ENCODE measurements at places on chromosomes 12 and 14.
A peak's percentile ranks its signal among the peaks of the same experiment; 100 is the strongest.

- DNase-seq, result no peak
These were observed 37.1 kb downstream of the MDM2 start for GRCh38 chr12:68844788-68845695.

DNA sequence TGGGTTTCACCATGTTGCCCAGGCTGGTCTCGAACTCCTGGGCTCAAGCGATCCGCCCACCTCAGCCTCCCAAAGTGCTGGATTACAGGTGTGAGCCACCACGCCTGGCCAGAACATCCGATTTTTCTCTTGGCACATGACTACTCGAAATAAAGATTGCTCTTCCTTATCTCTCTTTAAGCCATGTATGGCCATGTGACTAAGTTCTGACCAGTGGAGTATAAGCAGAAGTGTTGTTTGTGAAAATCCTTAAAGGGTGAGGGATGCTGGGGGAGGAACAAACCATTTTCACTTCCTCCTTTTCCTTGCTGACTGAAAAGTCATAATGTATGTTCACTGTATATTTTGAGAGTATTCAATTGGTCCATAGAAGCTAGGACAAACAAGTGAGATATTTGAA, 50.7 kb upstream of the ATF7IP start:
- no peak for DNase-seq

GRCh38 chr12:14442221-14442881, 76.9 kb downstream of the ATF7IP start:
- no peak for DNase-seq

GRCh38 chr14:94816113-94816512, 46.2 kb upstream of the GSC start:
- no peak for DNase-seq

- DNase-seq, result no peak
These were observed 9.0 kb downstream of the LPAR5 start for GRCh38 chr12:6626654-6627283.

DNA sequence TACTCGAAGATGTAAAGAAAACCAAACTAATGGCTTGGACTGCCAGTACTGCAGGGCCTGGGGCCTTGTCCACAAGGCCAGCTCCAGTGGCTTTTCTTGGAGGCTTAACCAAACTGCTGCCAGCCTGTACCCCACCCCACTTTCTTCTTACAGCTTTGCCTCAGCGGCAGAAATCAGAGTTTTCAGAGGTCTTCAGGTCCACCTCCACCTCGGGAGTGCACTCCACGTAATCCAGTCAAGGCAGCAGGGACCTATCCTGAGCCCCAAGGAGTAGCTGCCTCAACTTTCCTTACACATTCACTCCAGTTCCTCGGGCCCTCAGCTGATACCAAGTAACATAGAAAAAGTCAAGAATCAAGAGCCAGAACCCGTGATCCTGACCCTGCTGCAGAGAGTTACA, 19.6 kb downstream of the PRMT8 start:
- no peak for DNase-seq

GRCh38 chr12:4203772-4204376, 69.7 kb upstream of the CCND2 start:
- no peak for DNase-seq

- DNase-seq, result no peak
These were observed 21.1 kb upstream of the ADAM20 start for GRCh38 chr14:70555890-70556289.

- no peak for DNase-seq
These were observed 67.6 kb downstream of the RALGAPA1 start for GRCh38 chr14:35741345-35742031.

GRCh38 chr14:41899416-41899815, 292.7 kb downstream of the LRFN5 start:
- no peak for DNase-seq

- DNase-seq, result no peak
These were observed 6.7 kb downstream of the CLEC12A start for GRCh38 chr12:9977916-9978315.

DNA sequence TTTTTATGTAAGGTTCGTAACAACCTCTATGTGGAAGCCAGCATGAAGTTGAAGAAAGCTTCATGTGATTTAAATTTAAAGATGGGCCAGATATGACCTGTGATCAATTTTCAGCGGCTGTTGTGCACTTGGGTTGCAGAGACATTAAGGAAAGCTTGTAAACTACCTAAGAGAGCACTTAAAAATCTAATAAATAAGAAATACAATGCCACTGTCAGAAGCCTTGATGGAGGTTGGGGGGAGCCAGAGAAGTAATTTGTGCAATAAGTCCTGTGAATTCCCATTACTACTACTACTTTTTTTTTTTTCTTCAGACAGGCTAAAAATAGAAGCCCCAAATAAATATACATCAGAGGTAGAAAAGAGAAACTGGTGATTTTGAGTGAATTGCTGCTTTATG, 30.3 kb upstream of the SLC24A4 start:
- no peak for DNase-seq

DNA sequence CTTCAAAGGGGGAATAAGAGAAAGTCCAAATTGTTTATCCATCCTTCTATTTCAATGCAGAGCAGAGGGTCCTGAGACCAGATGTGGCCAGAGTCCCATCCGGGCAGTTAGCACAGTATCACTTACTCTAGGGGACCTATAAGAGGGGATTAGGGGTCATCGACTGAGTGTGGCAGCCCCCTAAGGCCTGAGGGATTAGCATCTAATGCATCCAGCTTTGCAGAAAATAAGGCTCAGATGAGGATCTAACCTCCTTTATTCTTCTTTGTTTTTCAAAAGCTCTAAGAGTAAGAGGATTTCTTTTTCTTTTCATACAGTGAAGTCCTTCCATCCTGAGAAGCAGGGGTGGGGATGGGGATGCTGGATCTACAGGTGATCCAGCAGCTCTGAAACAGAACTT, 43.5 kb downstream of the NEUROD4 start:
- DNase-seq, result no peak

DNA sequence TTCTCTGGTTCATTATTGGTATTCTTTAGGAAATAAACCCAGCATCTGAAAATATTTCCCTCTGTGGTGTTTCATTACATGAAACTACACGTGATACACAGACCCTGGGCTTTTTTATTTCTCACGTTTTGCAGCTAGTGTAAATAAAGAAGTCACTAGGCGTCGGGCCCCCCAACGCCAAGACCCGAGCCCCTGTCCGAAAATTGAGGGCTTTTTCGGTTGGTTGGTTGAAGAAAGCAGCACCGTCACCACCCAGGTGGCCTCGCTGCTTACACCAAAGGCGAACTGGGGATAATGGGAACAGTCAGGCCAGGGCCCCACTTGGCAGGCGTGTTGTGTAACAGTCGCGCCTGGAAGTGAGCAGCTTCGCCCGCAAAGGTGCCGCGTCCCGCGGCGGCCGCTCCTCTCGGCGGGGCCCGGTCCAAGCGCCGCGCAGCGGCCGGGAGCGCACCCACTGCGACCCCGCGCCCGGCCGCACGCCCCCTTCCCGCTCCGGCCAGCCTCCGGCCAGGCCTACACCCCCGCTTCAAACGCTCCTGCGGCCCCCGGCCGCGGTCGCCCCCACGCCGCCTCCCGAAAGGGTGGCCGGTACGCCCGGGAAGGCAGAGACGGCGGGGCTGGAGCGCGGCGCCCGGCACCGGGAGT, 1.2 kb downstream of the DUSP16 start:
- peak; percentile 60 for DNase-seq

DNA sequence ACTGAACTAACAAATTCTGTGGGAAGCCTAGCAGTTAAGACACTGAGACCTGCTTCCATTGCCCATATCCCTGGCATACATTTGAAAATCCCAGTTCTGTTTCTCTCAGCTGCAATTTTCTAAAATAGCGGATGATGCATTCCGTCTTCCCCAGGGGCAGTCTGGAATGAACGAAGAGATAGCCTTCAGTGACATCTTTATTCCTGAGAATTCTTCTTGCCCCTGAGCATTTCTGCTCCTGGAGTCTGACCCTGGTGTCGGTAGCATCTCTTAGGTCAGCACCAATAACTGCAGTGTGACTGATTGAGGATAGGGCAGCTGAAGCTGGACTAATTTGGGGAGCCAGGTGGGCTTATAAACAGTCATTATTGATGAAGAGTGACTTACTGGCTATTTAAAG, 552.5 kb downstream of the DIO2 start:
- DNase-seq, result no peak

DNA sequence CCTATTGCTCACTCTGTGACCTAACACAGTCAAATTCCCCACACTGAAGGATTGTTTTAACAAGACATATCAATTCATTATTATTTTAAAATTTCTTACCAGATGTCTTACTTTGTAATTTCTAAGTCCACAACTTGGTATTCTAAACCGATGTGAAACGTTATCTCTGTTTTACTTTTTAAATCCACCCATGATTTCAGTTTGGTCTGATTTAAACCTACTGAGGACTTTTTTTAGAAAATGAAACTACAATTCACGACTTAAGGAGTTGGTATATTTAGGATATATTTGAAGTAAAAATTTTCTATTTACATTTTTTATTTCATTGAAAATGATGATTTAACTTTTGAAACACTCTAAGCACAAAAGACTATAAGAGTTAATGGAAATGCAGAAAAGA, 35.1 kb upstream of the GRIP1 start:
- no peak for DNase-seq

- DNase-seq, result no peak
These were observed 291.9 kb upstream of the RTL1 start for GRCh38 chr14:101195309-101195901.

GRCh38 chr12:102992720-102993119, 35.2 kb downstream of the ASCL1 start:
- no peak for DNase-seq

DNA sequence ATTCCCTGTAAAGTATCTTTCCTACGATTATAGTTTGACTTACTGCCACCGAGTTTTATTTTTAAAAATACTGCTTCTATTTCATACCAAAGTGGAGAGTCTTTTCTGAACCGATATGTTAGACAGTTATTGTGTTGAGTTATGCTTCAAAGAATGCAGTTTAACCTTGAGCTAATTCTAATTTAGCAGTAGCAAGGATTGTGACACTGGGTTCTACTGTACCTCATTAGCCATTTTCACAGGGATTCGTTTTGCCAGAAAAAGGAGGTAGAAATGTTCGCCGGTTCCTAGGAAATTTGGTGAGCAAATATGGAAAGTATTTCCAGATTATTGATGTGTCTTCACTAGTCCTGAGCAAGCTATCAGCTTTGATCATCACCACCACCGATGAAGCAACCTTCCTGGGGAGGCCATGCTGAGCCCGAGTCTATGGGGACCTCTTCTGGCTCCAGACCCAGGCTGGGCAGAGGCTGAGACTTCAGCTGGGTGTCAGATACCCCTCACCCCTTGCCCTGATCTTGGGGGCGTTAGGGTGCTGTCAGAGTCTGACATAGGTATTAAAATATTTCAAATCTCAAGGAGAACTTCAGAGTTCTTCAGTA, 13.6 kb downstream of the GLRX5 start:
- no peak for DNase-seq

- no peak for DNase-seq
These were observed 92.5 kb downstream of the BCL11B start for GRCh38 chr14:99179506-99179905.

DNA sequence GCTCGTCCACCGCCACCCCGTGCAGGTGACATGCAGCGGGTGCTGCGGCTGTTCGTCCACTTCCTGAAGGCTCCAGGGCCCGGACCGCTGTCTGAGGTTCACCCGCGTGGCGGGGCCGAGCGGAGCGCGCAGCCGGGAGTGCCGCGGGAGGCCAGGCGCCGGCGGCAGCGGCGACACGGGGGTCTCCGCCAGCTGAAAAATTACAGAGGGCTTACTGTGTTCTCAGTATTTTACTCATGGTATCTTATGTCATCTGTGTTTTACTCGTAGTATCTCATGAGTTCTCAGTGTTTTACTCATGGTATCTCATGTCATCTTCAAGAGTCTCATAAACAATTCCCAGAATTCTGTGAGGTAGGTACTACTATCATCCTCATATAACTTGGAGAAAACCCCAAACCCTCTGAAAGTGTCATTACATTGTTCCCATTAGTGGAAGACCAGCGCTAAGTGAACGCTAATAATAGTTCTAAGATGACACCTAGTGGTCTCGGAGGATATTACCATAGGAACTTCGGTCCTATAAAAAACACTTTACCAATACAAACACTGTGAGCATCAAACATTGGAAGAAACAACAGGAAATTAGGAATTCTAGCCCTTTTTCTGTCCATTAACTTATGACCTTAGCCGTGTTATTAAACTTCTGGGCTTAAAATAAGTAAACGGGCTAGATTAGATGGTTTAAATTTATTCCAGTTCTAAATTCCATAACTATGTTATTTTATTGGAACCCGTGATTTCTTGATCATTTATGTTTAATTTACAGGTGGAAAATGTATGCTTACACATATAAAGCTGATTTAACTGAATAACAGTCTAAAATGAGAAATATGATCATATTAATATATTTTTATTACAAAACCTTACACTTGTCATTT, 32.4 kb downstream of the AK7 start:
- no peak for DNase-seq

- DNase-seq, result no peak
These were observed 9.1 kb downstream of the CRACR2A start for GRCh38 chr12:3743803-3744202.

DNA sequence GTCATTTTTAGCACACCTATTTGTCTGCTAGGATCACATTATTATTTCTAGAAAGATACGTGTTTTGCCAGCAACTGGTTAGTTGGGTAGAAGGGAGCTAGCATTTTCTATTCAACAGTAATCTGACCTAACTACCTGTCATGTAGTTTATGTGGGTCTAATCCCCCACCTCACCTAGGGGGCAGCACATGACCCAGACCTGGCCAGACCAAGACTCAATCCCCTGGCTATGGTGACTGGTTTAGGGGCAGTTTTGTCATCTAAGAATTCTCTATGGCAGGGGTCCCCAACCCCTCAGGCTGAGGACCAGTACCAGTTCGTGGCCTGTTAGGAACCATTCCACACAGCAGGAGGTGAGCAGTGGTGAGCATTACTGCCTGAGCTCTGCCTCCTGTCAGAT, 29.5 kb upstream of the EVL start:
- DNase-seq, result no peak

- DNase-seq, result no peak
These were observed 8.6 kb downstream of the TMEM179 start for GRCh38 chr14:104595911-104596450.

DNA sequence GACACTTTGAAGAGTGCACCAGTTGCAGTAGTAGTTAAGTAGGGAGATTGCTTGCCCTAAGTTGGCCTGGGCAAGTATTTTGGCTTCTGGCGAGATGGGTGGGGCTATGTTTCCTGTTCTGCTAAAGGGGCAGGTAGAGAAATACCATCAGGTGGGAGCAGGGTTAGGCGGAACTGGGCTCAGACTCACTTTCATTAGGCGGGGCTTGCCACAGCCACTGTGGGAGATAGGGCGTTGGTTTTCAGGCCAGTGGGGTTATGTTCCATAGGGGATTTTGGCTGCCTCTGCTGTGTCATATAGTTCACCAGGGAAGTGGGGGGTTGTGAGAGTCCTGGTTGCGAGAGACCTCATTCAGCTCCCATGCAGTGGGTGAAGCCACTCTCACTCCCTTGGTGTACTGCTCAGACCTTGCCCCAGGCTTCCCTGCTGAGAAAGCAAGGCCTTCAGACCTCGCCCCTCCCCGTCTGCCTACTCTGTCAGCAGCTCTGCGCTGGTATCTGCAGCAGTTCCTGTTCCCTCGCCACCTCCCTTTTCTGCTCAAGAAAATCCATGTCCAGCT, 43.3 kb downstream of the AEBP2 start:
- no peak for DNase-seq

- DNase-seq, result no peak
These were observed 281.1 kb upstream of the AMIGO2 start for GRCh38 chr12:47360771-47361388.

- no peak for DNase-seq
These were observed 146.8 kb downstream of the TTLL5 start for GRCh38 chr14:75807667-75808360.

Data from amygdala (tissue), 56 donors.